ENCODE measurements at places on chromosomes 11 and 22.
A peak's percentile ranks its signal among the peaks of the same experiment; 100 is the strongest.

DNA sequence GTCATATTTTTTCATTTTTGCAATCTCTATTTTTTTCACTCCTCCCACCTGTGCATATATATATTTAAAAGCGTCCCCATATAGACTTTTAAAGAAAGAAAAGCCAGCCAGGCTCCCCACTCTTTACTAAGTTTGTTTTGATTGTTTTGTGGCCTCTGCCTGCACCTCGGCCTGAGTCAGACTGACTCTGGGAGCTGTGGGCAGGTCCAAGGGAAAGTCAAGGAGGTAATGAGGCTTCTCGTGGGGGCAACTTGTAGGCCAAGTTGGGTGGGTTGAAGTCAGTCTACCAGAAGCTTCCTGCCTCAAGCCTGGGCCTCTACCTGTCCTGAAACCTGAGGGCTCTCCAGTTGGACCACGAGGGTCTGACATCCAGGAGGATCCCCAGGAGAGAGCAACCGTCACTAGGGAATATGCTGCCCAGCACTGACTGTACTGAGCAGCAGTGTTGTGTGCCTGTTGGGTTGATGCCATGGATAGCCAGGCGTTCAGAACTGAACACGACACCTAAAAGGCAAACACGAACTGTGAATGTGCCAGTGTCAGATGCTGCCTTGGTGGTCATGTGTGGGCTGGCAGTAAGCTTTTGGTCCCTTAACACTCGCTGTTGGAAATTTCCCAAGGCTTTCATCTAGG lies 58.8 kb downstream of the BMAL1 start:
- peaks cover 29% of the 10 kb centered on the region for H3K4me1 ChIP-seq
- H3K4me3 ChIP-seq = no peak overlapping the region
- H3K36me3 ChIP-seq = no peaks in the 10 kb centered on the region

DNA sequence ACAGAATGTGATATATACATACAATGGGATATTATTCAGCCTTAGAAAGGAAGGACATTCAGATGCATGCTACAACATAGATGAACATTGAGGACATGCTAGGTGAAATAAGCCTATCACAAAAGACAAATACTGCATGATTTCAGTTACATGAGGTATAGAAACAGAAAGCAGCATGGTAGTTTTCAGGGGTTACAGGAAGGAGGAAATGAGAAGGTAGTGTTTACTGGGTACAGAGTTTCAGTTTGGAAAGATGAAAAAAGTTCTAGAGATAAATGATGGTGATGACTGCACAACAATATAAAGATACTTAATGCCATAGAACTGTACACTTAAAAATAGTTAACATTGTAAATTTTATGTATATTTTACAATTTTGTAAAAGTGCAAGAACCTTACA lies 266.7 kb upstream of the C11orf87 start:
- no peaks in the 10 kb centered on the region for H3K27me3 ChIP-seq
- no peak overlapping the region for H3K4me3 ChIP-seq
- H3K27ac ChIP-seq = no peak overlapping the region
- no peak for DNase-seq
- no peaks in the 10 kb centered on the region for H3K4me1 ChIP-seq

DNA sequence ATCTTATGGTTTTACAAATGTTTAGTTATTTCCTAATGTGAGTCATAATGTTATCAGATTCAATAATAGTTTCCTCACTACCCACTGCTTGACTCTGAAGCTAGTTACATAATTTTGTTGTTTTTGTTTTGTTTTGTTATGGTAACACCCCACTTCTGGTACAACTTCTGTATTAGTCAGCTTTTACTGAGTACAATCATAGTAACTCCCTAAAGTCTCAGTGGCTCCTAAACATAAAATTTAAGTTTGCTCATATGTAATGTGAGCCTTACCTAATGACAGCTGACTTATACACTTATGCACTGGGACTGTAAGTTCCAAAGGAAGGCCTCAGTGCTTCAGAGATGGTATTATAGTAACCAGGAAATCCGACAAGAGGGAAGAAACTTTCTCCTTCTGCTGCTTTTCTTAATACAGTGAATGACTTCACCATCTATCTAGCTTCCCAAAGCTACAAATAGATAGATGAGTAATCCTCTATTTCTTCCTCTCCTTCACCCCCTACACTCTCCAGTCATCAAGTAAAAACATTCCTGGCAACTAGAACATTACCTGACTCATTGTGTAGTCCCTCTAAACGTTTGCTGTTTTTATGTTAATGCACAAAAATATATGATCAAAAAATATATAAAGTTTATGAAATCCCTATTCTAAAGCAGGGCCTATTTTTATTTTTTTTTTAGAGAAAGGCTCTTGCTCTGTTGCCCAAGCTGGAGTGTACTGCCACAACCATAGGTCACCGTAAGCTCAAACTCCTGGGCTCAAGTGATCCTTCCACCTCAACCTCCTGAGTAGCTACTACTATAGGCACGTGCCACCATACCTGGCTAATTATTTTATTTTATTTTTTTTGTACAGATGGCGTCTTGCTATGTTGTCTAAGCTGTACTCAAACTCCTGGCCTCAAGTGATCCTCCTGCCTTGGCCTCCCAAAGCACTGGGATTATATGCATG lies 563.0 kb downstream of the SOX6 start:
- H3K27ac ChIP-seq = 0 out of 2 replicates have a peak overlapping the region, but pooled peaks have one; percentile 23
- peaks cover 3% of the 10 kb centered on the region for H3K4me1 ChIP-seq
- H3K36me3 ChIP-seq = no peaks in the 10 kb centered on the region
- no peaks in the 10 kb centered on the region for H3K27me3 ChIP-seq

DNA sequence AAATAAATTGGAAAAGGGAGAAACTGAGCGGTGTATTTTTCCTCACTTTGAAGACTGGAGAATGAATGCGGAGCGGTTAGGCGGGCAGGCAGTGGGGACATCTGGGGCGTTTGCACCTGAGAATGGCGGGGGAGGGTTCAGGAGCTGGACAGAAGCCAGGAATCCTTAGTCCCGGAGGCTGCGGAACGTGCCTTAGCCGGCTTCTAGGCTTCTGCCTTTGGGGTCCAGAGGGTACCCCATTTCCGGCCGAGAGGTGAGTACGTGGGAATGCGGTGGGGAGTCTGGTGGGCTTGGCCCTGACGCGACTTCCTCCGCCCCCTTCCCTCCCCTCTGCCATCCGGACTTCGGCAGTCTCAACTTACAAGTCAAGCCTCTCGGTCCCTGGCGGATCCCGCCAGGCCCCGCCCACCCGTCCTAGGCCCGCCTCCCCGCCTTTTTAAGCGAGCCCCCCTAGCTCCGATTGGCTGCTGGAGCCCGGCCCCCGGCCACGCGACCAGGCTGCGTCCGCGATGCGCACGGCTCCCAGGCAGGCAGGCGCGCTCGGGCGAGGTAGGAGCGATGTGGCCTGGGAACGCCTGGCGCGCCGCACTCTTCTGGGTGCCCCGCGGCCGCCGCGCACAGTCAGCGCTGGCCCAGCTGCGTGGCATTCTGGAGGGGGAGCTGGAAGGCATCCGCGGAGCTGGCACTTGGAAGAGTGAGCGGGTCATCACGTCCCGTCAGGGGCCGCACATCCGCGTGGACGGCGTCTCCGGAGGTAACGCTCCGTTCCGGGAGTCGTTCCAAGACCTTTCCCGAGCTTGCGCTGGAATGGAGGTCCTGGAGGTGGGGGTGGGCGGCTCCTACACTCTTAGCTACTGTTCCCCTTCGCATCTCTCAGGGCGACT lies at the start of gene GCAT:
Gene GCAT (plus strand): TSS at position 525 of the 884 bp plus-strand sequence. CDS start 34 bp downstream, at position 559.
- DNase-seq = peak; percentile 95
- H3K27me3 ChIP-seq = no peaks in the 10 kb centered on the region
- peak within 1 kb of the TSS; percentile 77 for H3K4me3 ChIP-seq
- H3K4me1 ChIP-seq = peaks cover 12% of the 10 kb centered on the region
- no peaks in the 10 kb centered on the region for H3K36me3 ChIP-seq

- no peak for DNase-seq
- H3K27ac ChIP-seq = no peak overlapping the region
- H3K4me1 ChIP-seq = no peaks in the 10 kb centered on the region
- H3K4me3 ChIP-seq = no peak overlapping the region
- H3K36me3 ChIP-seq = no peaks in the 10 kb centered on the region
Measured at GRCh38 chr11:95228081-95228749, 2.8 kb downstream of the SESN3 start.

GRCh38 chr22:39206491-39206890 lies 38.3 kb downstream of the PDGFB start:
- no peak overlapping the region for H3K4me3 ChIP-seq
- H3K36me3 ChIP-seq = no peaks in the 10 kb centered on the region
- no peak for DNase-seq
- peaks cover 14% of the 10 kb centered on the region for H3K4me1 ChIP-seq

DNA sequence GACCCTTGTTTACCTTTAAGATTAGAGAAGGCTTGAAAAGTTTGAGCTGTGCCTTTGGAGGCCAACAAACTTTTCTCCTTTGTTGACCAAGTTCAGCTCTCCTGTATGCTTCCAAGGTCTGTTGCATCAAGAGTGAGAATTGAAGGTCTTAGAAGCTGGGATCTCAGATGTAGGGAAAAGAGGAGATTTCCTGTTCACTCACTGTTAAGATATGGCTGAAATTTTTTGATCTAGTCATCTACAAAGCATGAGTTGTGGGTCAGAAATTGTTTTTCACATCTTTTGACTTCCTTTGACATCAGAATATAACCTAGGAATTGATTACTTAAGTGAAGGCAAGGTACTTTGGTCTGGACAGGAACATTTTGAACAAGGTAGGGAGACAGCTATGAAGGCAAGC lies 12.1 kb downstream of the OR51B4 start:
- no peak overlapping the region for H3K4me3 ChIP-seq
- peak; percentile 62 for DNase-seq
- H3K27me3 ChIP-seq = no peaks in the 10 kb centered on the region
- peak overlapping the region; percentile 27 for H3K27ac ChIP-seq
- no peaks in the 10 kb centered on the region for H3K36me3 ChIP-seq

- peak; percentile 92 for DNase-seq
- H3K27ac ChIP-seq = no peak overlapping the region
- peaks cover 10% of the 10 kb centered on the region for H3K4me1 ChIP-seq
- no peaks in the 10 kb centered on the region for H3K36me3 ChIP-seq
- no peak overlapping the region for H3K4me3 ChIP-seq
- peaks cover 16% of the 10 kb centered on the region for H3K27me3 ChIP-seq
Measured at GRCh38 chr22:36546932-36547331, 18.0 kb upstream of the EIF3D start.

DNA sequence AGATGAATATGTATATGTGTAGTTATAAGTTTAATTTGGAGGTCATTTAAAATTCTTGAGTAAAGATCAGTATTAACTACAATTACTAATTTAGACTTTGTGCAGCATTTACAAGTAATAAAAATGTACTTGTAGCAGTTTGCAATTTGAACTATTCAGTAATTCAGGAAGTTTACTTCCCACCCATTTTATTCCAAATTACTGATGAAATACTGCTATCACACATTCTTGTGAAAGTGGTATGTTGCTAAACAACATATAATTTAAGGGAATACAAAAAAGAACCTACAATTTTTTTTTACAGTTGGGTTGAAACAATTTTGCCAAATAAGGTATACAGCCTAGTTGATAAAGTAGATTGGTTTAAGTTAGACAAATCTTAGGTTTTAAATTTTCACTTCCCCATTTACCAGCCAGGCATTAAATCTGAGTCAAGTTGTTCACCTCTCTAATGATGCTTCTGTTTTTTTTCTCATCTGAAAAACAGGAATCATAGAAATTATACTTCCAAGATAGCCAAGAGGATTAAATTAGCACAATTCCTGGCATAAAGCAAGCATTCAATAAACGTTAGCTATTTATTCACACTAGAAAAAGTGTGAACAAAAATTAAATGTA lies 45.3 kb downstream of the ZBTB44 start:
- no peak overlapping the region for H3K27ac ChIP-seq
- H3K4me3 ChIP-seq = no peak overlapping the region
- no peaks in the 10 kb centered on the region for H3K36me3 ChIP-seq
- no peaks in the 10 kb centered on the region for H3K4me1 ChIP-seq
- no peaks in the 10 kb centered on the region for H3K27me3 ChIP-seq

DNA sequence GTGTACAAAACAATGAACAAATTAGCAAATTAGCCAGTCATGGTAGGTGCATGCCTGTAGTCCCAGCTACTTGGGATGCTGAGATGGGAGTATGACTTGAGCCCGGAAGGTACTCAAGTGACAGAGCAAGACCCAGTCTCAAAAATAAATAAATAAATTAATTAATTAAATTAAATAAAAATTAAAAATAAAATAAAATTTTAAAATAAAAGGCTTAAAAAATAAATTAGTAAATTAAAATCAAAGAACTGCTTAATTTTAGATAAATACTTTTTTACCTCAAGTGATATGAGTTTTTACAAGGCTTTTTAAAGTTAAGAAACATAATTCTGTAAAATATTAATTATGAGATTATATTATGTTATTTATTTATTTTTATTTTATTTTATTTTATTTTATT lies 50.9 kb upstream of the TSPAN18 start:
- peaks cover 12% of the 10 kb centered on the region for H3K27me3 ChIP-seq
- no peak overlapping the region for H3K4me3 ChIP-seq
- H3K4me1 ChIP-seq = no peaks in the 10 kb centered on the region
- DNase-seq = no peak
- no peak overlapping the region for H3K27ac ChIP-seq

- no peaks in the 10 kb centered on the region for H3K36me3 ChIP-seq
- no peak overlapping the region for H3K4me3 ChIP-seq
- no peaks in the 10 kb centered on the region for H3K4me1 ChIP-seq
- no peak for DNase-seq
- peaks cover 5% of the 10 kb centered on the region for H3K27me3 ChIP-seq
Measured at GRCh38 chr11:102685754-102686153, 19.8 kb downstream of the MMP27 start.

GRCh38 chr11:75562048-75562835 lies at the start of gene SERPINH1:
SERPINH1 (plus strand) TSS chr11:75562253; CDS start chr11:75566350, 4,097 bp downstream.
- H3K4me3 ChIP-seq = peak within 1 kb of the TSS; percentile 61
- H3K27ac ChIP-seq = peak within 1 kb of the TSS; percentile 96
- DNase-seq = peak; percentile 84
- peaks cover 47% of the 10 kb centered on the region for H3K4me1 ChIP-seq
- peaks cover 27% of the 10 kb centered on the region for H3K36me3 ChIP-seq

- H3K27ac ChIP-seq = no peak overlapping the region
- H3K4me1 ChIP-seq = no peaks in the 10 kb centered on the region
- H3K27me3 ChIP-seq = peaks cover 12% of the 10 kb centered on the region
- H3K36me3 ChIP-seq = no peaks in the 10 kb centered on the region
Measured at GRCh38 chr11:71563406-71563805, 2.0 kb upstream of the KRTAP5-10 start.

GRCh38 chr11:59208956-59209355 lies 3.8 kb downstream of the MPEG1 start:
- H3K36me3 ChIP-seq = peaks cover 21% of the 10 kb centered on the region
- H3K27ac ChIP-seq = no peak overlapping the region
- peaks cover 13% of the 10 kb centered on the region for H3K27me3 ChIP-seq
- H3K4me3 ChIP-seq = no peak overlapping the region

GRCh38 chr11:110962921-110963320 lies 250.7 kb upstream of the ARHGAP20 start:
- H3K4me1 ChIP-seq = peaks cover 2% of the 10 kb centered on the region
- DNase-seq = peak; percentile 77
- no peaks in the 10 kb centered on the region for H3K36me3 ChIP-seq
- H3K4me3 ChIP-seq = no peak overlapping the region
- H3K27ac ChIP-seq = peak overlapping the region; percentile 22

- H3K4me3 ChIP-seq = no peak overlapping the region
- no peaks in the 10 kb centered on the region for H3K36me3 ChIP-seq
- H3K4me1 ChIP-seq = no peaks in the 10 kb centered on the region
- no peak for DNase-seq
- H3K27ac ChIP-seq = no peak overlapping the region
- H3K27me3 ChIP-seq = peaks cover 4% of the 10 kb centered on the region
Measured at GRCh38 chr22:36124666-36125065, 35.9 kb downstream of the APOL3 start.

Measured in IMR-90 (cell line).